SJCRH30 (cell line): ENCODE measurements at places on chromosomes 16 and 17.
A peak's percentile ranks its signal among the peaks of the same experiment; 100 is the strongest.

DNA sequence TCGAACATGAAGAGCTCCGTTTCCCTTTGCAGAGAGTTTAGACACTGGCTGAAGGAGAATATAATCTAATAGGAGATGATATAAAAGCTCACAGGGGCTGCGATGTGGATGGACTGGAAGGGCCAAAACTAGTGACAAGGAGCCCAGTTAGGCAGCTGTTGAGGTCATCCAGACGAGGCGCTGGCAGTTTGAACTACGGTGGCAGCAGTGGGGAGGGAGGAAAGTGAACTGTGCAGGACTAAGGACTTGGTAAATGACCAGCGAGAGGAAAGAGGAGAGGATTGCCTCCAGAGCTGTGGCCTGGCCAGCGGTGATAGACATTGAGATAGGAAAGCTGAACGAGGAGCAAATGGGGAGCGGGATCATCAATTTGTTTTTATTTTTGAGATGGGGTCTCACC, 14.6 kb upstream of the YWHAE start:
- peak; percentile 20 for DNase-seq
- H3K27me3 ChIP-seq: no peaks in the 10 kb centered on the region
- no peak overlapping the region for H3K27ac ChIP-seq
- H3K36me3 ChIP-seq: no peaks in the 10 kb centered on the region
- H3K4me3 ChIP-seq: no peak overlapping the region

- H3K27me3 ChIP-seq: 0 out of 2 replicates have a peak, but pooled peaks cover 3% of the 10 kb centered on the region
- no peak overlapping the region for H3K27ac ChIP-seq
- no peaks in the 10 kb centered on the region for H3K4me1 ChIP-seq
Observed at GRCh38 chr17:40604327-40605080, 39.2 kb upstream of the CCR7 start.

DNA sequence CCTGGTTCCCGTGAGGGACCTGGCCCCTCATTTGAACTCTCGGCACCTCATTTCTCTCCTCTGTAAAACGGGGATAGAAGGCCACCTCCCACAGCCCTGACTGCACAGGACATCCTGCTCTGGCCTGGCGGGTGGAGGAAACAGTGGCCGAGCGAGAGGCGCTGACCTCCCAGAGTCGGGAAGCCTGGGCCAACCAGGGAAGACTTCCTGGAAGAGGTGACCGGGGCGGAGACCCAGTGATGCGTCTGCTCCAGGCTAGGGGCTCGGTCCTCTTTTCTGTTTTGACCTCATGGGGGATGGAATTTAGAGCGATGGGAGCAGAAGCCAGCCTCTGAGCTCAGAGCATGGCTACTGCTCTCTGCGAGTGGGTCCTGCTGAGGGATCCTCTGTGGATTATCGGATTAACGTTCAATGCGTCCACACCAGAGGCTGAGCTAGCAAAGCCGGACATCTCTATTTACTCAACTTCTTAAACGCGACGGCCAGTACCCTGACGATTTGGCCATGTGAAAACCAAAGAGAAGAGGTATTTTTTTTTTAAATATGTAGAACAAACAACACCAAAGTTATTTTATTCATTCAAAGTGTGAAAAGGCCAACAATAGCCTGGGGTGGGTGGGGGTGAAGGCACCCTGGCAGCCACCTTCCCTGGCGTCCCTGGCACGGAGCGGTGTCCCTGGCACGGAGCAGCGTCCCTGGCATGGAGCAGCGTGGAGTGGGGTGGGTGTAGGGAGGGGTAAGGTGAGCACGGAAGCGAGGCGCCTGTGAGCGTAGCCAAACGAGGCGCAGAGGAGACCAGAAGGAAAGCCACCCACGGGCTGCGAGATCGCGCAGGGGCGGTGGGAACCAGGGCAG, 9.2 kb upstream of the MSLN start:
- H3K27me3 ChIP-seq: peaks cover 56% of the 10 kb centered on the region
- H3K4me1 ChIP-seq: no peaks in the 10 kb centered on the region
- no peak overlapping the region for H3K27ac ChIP-seq
- no peak overlapping the region for H3K4me3 ChIP-seq

GRCh38 chr16:88534638-88535190, 35.5 kb upstream of the ZC3H18 start:
- DNase-seq: no peak
- H3K36me3 ChIP-seq: no peaks in the 10 kb centered on the region
- H3K27ac ChIP-seq: no peak overlapping the region
- no peaks in the 10 kb centered on the region for H3K27me3 ChIP-seq
- H3K4me3 ChIP-seq: peak overlapping the region; percentile 66

GRCh38 chr17:57999496-58000017, 7.5 kb downstream of the SRSF1 start:
- H3K36me3 ChIP-seq: peaks cover 71% of the 10 kb centered on the region
- peaks cover 12% of the 10 kb centered on the region for H3K4me1 ChIP-seq
- peak; percentile 80 for DNase-seq
- no peak overlapping the region for H3K27ac ChIP-seq
- no peaks in the 10 kb centered on the region for H3K27me3 ChIP-seq

DNA sequence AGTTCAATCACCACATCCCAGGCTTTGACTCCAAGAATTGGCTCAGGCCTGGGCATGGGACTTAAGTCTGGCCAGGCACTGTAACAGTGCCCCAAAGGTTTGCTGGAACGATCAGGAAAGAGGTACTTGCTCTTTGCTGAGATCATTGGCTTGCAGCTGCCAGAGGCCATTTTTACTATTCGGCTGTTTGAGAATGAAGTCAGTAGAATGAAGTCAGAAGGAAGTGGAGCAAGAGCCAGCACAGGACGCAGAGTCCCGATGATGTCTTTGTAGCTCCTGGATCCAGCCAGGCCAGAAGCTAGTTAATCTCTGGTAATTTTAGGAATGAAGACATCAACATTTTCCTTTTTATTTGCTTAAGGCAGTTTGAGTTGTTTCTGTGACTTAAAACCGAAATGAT, 195.5 kb downstream of the RAB11FIP4 start:
- no peak overlapping the region for H3K27ac ChIP-seq
- DNase-seq: no peak
- H3K36me3 ChIP-seq: no peaks in the 10 kb centered on the region
- no peak overlapping the region for H3K4me3 ChIP-seq
- H3K27me3 ChIP-seq: 0 out of 2 replicates have a peak, but pooled peaks cover 3% of the 10 kb centered on the region

DNA sequence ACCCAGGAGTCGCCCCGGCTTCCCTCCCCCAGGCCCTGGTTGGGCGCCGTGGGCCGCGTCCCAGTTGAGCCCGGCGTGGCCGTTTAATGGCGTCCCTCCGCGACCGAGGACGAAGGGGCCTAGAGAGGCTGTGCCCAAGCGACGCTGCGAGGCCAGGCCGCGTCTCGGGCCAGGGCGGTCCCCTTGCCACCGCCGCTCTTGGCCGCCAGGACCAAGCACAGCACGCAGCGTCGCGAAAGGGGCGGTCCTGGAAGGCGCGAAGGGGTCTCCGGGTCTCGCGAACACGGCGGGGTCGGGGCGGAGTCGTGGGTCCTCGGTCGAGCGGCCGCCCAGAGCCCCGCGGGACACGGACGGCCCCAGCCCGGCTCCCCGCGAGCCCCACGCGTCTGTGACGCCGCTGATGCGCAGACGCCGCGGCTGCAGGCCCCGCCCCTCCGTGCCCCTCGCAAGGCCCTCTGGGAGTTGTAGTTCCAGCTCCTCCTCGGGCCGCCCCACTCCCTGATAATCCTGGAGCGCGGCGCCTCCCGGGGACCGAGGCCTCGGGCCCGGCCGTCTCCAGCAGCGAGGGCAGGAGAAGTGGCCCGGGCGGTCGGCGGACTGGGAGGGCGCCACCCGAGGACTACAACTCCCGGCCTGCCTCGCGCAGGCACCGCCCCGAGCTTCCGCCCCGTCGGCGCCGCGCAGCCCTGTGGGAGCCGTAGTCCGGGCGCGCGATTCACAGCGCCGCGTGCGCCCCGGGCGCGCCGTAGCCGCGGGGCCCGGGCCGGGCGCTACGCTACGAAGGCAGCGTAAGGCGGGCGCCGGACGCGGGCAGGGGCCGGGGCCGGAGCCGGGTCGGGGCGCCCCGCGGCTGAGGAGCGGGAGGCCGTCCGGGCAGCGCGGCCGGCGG, at the start of gene CAPN15:
CAPN15 (plus strand) TSS at position 698 of the 889 bp plus-strand sequence. CDS start 19,127 bp downstream, outside the sequence.
- peak within 1 kb of the TSS; percentile 97 for H3K27ac ChIP-seq
- peak within 1 kb of the TSS; percentile 96 for H3K4me3 ChIP-seq
- DNase-seq: peak; percentile 92

- peaks cover 7% of the 10 kb centered on the region for H3K36me3 ChIP-seq
- no peaks in the 10 kb centered on the region for H3K27me3 ChIP-seq
- no peak for DNase-seq
- H3K27ac ChIP-seq: no peak overlapping the region
- H3K4me1 ChIP-seq: no peaks in the 10 kb centered on the region
Observed at GRCh38 chr17:4090898-4091297, 51.9 kb downstream of the ZZEF1 start.
